Fibroblast of skin of right biceps (primary cell): ENCODE measurements at places on chromosomes 2 and 18.

GRCh38 chr2:122478771-122479170 is 723.3 kb downstream of the TSN start:
- peak; percentile 44 for DNase-seq

DNA sequence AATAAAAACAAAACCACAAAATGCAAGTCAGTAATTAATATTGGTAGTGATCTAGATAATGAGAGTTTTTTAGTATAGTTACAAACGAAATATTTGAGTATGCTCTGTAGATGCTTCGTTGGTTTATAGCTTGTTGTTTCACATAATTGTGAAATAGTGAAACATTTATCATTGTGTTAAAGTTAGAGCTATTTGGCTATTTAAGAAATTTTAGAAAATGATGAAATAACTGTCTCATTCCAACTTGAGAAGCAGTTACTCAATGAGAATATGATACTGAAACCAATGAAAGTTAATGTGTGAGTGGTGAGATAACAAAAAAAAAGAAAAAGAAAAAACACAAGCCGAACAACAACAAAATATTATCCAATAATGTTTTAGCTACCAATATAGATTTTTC is 475.6 kb upstream of the ZEB2 start:
- DNase-seq, result no peak

DNA sequence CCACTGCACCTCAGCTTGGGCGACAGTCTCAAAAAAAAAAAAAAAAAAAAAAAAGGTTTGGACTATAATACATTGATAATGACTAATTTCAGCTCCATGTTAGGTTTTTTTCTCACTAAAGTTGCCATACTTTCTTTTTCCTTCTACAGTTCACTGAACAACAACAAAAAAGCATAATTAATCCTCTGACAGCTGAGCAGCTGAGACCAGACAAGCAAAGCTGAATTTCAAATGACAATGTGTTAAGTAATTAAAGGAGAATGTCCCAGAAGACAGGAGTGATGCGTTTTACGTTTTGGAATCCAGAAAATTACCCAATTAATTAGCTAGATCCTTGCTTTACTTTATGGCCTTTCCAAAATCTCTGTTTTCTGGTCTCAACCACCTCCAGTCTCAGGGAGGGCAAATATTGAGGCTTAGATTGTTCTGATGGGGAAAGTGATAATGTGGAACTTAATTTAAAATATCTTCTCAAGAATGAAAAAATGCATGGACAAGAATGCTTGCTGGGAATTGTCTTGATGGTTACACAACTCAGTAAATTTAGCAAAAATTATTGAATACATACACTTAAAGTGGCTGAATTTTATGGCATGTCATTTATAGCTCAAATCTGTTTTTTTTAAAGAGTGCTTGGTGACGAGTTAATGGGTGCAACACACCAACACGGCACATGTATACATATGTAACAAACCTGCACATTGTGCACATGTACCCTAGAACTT is 17.4 kb upstream of the RMDN2 start:
- DNase-seq, result peak; percentile 47

- no peak for DNase-seq
These were observed 84.6 kb downstream of the MYO1B start for GRCh38 chr2:191329841-191330240.

GRCh38 chr2:215736653-215737290 is 276.6 kb downstream of the MREG start:
- DNase-seq, result peak; percentile 78

DNA sequence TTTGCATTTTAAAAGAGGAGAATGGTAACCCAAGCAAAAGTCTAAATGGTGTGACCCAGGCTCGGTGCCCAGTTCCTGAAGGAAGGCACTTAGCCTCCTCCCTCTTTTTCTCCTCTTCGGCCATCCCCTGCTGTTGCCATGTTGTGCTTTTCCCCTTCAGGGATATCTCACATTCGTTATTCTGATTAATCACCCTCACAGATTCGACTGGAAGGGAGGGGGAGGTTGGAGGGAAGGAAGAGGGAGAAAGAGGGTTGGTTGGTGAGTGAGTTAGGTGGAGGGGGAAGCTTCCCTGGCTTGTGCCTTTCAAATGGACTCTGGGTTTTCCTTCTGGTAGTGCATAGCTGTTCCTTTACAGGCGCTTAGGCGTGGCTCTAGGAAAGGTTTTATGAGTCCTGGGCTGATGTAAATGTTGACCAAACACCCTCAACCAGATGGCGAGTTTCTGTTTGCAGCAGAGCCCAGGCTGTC is 39.0 kb upstream of the LYPD6B start:
- no peak for DNase-seq

DNA sequence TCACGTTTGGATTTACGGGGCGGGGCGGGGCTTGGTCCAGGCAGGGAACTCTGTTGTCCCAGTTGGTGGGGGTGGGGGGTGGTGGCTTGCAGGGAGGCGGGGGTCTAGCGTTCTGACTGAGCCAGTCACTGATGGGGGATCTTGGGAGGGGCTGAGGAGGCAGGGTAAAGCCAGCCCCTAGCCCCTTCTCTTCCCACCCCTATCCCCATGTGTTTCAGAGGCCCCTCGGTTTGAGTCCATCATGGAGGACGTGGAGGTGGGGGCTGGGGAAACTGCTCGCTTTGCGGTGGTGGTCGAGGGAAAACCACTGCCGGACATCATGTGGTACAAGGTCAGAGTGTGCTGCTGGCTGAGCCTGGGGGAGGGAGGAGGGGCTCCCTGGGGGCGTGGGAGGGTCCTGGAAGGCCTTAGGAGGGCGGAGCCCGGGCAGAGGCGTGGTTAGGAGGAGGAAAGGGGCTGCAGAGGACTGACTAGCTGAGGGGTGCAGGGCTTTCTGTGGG is 22.0 kb upstream of the GMPPA start:
- no peak for DNase-seq

- DNase-seq, result no peak
These were observed 62.7 kb downstream of the TRAPPC12 start for GRCh38 chr2:3442185-3442584.

GRCh38 chr2:73749314-73749713 is 12.2 kb upstream of the TPRKB start:
- DNase-seq, result no peak

- DNase-seq, result no peak
These were observed 56.5 kb upstream of the PXDN start for GRCh38 chr2:1800716-1801388.

- DNase-seq, result no peak
These were observed 29.5 kb downstream of the TNP1 start for GRCh38 chr2:216830346-216830745.

GRCh38 chr2:207123335-207123744 is 42.4 kb downstream of the KLF7 start:
- no peak for DNase-seq

DNA sequence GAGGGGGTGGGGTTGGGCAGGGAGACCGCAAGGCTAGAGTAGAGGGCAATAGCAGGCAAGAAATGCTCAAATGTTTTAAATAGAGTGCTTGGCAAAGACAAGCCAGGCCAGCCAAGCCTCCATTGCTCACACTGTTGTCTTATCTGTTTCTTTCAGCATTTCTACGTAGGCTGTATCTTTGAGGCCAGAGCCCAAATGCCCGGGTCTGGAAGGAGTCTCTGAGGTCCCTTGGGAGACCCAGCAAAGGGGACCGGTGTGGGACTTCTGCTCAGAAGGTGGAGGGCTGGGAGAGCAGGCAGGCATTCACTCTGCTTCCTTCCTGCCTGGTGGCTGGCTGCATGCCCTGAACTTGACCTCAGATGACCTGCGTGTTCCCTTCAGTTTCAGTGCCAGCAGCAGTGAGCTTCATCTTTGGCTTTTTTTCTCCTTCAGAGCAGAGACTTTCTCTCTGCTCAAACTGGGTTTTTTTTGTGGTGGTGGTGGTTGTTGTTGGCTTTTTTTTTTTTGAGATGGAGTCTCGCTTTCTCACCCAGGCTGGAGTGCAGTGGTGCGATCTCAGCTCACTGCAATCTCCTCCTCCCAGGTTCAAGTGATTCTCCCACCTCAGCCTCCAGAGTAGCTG is 13.7 kb upstream of the TET3 start:
- DNase-seq, result no peak

DNA sequence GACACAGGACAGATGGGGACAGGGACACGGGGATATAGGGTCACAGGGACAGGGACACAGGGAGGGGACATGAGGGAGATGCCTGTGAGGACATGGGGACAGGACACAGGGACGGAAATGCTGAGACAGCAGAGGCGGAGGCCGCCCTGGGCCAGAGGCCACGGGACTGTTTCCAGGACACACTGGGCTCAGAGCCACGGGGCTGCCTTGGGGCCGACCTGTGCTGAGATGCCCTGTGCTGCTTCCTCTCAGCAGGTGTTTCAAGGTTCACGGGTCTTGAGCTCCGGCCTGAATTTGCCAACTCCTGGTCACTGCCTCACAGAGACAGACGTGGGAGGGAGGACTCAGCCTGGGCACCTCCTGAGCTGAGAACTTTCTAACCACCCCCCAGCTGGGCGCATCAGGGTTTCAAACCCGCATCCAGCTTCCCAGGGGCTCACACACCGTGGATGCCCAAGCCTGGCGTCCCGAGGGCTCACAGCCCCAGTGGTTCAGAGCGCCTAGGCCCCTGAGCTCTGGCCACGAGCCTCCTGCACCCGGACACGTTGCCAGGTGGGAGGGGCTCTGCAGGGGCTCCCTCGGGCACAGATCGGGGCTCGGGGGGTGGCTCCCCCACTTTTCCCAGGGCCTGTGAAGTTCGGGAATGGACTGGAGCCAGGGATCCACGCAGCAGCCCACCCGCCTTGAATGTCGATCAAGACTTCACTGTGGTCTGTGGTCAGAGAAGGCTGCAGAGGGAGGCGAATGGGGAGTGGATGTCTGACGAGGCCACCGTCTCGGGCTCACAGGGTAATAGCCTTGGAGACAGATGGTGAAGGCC is 64.1 kb downstream of the SLC66A2 start:
- DNase-seq, result no peak

GRCh38 chr2:26279886-26280285 is 35.1 kb downstream of the HADHB start:
- DNase-seq, result no peak

DNA sequence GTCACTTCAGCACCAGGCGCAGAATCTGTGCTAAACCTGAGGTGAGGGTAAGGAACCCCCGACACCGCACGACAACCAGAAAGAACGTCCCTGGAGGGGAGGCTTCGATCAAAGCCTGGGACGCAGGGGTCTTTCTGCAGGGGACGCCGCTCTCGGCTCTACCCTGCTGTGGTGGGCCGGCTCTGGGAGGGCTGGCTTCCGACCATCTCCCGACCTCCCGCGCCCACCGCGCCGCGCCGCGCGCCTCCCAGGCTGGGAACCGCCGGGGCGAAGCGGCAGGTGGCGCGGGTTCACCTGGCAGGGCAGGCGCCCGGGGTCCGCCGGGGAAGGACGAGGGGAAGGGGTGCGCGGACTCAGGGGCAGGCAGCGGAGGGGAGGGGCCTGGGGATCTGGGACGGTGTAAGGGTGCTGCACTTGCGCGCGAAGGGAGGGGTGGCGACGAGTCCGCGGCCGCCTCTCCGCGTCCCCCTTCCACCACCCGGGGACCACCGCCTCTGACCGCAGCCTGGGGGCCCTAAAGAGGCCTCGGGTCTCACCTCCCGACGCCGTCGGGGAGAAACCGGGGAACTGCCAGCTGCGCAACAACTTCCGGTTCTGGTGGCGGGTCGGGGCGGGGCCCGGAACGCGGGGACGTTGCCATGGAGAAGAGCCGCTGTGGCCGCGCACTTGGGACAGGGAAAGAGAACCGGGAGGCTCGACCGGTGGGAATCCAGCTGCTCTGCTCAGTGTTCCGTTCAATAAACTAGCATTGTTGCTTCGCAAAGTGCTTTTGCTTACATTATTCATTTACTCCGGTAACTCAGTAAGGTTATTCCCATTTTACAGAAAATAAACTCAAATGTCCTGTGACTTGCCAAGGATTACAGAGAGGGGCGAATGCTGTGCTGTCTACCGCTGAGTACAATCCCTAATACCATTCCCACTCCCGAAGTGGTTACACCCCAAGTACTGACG is at the start of gene ZNF396:
ZNF396 (minus strand) TSS at position 596 of the 954 bp plus-strand sequence. CDS start 3,045 bp downstream, outside the sequence.
- peak; percentile 53 for DNase-seq
